ENCODE measurements at places on chromosomes 16 and 17.

DNA sequence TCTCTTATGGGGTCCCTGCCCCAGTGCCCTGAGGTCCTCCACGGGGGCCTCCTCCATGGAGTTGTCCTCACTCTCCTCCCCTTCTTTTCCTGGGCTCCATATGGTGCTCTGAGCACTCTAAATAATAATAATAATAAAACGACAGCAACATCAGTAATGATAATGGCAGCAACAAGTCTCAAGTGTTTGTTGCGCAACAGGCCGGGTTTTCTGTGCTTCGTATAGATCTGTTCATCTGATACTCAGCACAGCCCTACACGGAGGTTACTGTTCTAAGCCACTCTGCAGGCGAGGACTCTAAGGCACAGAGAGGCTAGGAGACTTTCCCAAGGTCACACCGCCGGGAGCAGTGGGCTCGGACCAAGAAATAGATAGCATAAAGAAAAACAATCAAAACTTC lies 13.7 kb downstream of the CIBAR2 start:
- no peak for DNase-seq

- no peak for DNase-seq
Observed at GRCh38 chr16:10098991-10099390, 83.2 kb downstream of the GRIN2A start.

GRCh38 chr16:68733570-68733969 lies 3.5 kb upstream of the CDH1 start:
- DNase-seq, result no peak

GRCh38 chr17:20206068-20206467 lies 196.9 kb downstream of the SPECC1 start:
- peak; percentile 8 for DNase-seq

DNA sequence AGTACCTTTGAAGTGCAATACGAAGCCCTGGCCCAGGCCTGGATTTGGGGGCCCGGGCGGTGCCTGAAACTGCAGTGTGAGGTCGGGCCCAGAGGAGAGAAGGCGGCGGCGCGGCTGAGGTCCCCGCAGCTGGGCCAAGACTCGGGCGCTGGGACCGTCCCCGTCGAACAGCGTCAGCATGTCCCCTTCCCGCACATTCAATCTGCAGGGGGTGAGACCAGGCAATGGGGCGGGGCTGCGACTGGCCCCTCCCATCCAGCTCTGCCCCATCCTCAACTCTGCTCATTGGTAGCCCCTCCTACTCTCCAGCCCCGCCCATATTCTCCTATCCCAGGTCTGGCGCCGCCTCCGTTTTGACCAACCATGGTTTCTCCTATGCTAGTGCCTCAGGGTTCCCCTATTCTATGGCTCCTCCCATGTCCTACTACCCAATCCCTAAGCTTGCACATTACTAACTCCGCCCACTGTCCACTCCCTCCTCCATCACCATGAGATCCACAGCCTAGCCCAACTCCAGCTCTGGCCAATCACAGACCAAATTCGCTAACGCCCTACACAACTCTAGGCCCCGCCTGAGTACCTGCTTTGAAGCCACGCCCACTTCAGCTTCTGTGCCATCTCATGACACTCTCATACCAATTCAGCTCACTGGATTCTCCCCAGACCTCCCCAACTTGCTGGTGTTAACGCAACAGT lies 14.4 kb upstream of the CDIPT start:
- peak; percentile 66 for DNase-seq

DNA sequence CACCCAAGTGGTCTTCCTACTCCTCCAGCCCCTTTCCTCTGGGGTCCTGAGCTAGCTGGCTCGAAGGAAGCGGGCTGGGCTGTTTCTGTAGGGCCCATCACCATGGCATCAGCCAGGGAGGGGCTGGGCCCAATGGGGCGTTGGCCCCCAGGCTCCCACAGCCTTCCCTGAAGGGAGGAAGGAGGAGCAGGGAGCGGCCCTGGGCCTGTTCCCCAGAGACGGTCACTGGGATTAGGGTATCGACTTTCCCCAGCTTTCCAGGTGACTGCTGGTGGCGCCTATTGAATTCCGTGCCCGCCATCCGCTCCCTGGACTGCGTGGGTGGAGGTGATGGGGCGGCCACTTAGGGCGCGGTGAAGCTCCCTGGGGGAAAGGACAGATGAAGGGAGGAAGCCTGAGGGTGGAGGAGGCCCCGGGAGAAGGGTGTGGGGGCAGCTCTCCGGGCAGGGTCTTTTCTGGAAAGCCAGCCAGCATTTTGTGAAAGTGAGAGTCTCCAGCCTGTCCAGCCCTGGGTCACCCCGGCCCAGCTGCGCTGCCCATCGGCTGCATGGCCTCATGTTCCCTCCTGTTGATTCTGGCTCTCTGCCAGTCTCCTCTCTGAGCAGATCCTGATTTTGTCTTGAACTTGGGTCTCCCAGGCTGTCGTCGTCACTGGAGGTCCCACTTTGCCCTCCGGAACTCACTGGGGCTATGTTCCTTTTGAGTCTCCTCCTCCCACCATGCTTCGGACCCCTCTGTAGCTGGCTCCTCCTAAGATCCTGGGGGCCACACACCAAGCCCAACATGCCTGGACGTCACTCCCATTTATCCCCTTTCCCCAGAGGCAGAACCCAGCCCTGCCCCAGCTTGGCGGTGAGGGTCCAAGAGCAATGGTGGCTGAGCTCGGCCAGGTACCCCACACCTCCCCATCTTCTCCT lies 9.8 kb downstream of the NHERF1 start:
- DNase-seq, result no peak

DNA sequence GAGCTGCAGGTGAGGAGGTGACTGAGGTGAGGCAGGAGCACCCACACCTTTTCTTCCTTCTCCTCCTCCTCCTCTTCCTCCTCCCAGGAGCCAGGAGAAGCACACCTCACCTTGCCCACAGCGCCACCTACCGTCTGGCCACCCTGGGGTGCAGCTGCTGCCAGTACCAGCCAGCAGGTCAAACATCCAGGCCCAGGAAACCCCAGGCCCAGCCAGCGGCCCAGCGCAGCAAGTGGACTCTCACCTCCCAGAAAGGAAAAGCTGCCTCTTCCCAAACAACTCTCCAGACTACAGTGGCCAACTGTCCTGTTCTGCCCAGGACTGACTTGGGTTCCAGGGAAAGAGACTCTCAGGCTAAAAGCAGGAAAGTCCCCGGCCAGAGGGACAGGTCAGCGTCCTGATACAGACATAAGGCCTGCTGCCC lies 22.7 kb downstream of the PEMT start:
- DNase-seq, result peak; percentile 31

Measured in stimulated activated CD8-positive, alpha-beta memory T cell treated with anti-CD3 and anti-CD28 coated beads, Interleukin-15, amount 100 ng/mL, for 48 hours (primary cell).